ENCODE measurements at places on chromosomes 4 and X.

- peak; percentile 63 for DNase-seq
Measured at GRCh38 chrX:13487731-13488505, 81.5 kb upstream of the EGFL6 start.

- no peak for DNase-seq
Measured at GRCh38 chr4:182724414-182724813, 192.8 kb downstream of the DCTD start.

DNA sequence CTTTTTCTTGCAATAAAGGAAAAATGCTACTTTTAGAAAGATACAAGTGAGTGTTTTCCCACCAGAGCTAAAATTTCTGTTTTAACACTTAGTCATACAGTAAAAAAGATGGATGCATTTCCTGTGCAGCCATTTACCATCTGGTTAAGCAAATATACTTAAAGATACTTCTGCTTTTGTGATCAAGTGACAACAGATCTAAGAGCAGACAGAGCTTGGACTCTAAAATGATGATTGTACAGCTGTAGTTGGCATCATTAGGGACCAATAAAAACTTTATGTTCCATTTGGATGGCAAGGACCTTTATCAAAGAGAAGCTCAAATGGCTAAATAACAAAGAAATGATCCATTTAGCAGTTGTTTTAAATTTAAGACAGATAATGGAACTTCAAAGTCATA, 270.8 kb downstream of the FSTL5 start:
- DNase-seq: no peak

- DNase-seq: no peak
Measured at GRCh38 chr4:121299367-121299766, 81.5 kb downstream of the QRFPR start.

DNA sequence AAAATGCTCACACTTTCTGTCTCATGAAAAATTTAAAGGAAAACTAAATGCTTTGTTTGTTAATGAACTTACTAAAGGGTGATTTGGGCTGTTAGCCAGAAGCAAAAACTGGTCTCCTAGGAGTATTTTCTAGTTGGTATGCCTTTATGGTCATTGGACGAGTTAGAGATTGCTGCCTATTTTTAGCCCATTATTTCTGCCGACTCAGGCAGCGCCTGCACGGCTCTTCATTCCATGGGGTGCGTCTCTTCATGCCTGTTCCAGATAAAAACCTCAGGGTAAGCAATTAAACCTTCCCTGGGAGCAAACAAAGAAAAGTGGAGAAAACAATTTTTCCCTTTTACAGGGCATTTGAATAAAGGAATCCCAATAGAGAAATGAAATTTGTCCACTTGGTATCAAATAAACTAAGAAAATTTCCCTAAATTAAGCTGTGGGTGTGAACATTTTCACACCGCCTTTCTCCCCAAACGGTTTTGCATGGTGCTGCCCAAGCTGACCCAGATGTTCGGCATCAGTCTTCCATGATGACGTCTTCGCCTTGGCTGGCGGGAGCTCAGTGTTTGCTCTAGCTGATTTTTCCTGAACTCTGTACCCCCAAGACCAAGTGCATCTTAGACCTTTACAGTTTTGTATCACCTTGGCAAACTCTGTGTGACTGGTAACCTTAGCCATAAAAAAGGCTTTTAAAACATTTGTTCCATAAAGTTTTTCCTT, 61.7 kb upstream of the ADGRG2 start:
- DNase-seq: no peak

- DNase-seq: no peak
Measured at GRCh38 chr4:152146244-152146643, 385.4 kb upstream of the GATB start.

DNA sequence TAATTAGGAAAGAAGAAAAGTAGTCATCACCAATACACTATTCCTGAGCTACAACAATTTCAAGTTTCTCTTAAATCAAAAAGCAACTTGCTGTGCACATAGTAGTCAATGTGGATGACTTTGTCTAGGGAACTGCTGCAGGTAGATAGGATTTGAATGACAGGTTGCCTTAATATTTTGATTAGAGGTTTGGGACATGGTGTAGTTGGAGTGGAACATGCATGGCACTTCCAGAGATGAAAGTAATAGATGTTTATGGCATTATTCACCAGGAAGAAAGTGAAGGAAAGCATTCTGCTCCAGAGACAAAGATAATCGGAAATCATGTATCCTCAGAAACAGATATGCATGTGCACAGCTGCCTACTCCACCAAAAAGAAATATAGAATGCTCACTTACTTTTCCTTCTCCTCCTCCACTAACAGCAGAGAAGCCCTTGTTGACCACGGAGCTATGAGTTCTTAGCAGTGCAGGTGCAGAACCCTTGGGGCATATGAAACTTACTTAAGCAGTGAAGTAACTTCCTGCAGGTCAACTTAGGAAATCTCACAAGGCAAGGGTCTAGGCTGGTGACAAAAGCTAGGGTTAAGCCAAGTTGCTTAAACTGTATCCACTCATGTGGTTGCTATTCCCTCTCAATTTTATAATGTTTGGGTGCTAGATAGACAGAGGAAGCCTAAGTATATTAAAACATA, 390.8 kb downstream of the HNRNPD start:
- DNase-seq: no peak

DNA sequence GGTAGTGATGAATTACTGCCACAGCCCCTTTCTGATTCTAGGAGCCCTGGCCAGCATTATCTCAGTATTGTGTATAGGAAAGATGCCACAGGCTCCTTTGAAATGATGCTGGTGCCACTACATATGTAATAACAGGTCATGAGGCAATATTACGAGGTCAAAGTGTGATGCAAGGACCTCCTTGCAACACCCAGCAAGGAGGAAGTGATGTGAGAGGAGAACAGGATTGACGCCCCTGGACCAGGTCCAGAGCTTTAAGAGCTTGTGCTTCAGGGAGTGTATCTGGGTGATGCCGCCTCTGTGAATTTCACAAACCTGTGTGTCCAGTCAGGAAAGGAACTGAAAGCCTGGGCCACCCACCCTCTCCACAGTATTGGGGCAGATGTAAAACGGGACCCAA, 261.8 kb downstream of the MID1IP1 start:
- DNase-seq: no peak

GRCh38 chr4:164139291-164139690, 614.6 kb upstream of the SMIM31 start:
- no peak for DNase-seq

DNA sequence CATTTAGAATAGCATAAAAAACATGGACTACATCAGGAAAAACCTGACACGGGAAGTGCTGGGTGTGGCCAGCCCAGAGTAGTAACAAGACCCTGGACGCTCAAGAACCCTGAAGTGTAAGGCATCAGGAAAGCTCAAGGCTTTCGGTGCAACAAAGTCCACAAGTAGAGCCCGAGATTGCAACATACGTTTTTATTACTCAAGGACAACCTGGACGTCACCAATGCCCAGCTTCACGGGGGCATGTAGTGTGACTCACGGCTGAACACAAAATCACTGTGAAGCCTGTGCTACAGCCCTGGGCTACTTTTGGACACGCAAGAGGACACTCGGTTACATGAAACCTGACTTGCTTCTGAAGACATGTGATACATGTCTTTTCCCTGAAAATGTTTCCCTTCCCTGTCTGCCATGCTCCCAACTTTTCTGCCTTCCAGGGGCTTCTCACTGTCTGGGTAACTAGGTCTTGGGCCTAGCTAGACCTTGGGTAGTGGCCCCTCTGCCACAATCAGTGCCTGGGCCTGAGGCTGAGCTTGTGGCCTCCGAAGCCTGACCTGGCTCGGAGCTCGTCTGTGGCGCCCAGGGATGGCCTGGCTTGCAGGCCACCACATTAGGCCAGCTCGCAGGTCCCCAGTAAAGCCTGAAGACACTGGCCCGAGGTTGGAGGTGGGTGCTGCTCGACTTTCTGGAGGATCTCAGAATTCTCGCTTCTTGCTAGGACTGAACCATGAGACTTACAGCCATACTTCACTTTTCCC, 9.2 kb downstream of the IRAK1 start:
- no peak for DNase-seq

- no peak for DNase-seq
Measured at GRCh38 chr4:6200922-6201362, 593 bp upstream of the JAKMIP1 start.

GRCh38 chrX:52874661-52875060, 6.8 kb upstream of the XAGE3 start:
- no peak for DNase-seq

DNA sequence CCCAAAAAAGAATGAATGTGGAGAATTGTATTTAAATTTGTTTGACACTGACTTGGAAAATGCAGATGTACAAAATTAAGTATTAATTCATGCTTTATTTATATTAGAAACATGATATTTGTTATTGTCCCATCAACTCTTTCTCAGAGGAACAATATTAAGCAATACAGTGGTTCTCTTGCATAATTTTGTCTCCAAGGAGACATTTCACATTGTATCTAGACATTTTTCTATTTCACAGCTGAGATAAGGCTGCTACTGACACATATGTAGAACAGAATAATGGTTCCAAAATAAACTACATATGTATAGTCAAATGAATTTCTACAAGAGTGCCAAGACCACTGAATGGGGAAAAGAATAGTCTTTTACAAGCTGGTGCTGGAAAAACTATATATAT, 427.9 kb upstream of the SPANXN1 start:
- no peak for DNase-seq

DNA sequence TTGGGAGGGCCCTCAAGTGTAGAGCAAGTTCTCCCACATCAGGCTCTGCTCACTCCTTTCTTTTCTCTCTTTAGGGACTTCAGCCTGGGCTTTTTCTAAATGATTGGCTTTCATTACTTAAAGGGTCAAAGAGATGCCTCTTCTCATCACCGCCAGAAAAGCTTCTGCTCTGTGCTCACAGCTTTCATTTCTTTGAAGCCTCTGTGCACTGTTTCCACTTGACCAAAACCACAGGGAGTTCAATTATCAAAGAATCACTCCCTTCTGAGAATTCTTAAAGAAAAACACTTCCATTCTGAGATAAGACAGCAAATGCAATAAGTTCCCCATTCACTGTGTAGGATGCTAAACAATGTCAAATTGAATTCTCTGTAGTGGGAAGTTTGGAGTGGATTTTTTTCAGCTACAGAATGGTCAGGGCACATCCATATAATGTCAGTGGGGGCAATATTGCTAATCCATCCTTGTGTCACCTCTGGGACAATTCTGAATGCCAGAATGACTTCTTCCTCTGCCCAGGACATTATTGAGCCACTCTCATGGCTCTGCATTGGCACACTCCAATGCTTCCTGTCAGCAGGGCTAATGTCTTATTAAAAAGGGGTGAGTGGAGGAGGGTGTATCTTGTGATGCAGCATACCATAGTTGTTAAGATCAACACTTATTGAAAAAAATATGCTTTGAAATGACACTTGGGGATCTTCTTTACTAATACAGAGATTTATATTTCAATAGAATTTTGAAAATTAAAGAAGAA, 217.6 kb downstream of the SNCA start:
- DNase-seq: no peak

- no peak for DNase-seq
Measured at GRCh38 chrX:118498755-118499154, 3.1 kb downstream of the DOCK11 start.

GRCh38 chr4:14452764-14453163, 549.5 kb upstream of the CPEB2 start:
- DNase-seq: no peak

Data from NCI-H446 (cell line).